NAMALWA (cell line): ENCODE measurements at places on chromosomes 12 and 14.

DNA sequence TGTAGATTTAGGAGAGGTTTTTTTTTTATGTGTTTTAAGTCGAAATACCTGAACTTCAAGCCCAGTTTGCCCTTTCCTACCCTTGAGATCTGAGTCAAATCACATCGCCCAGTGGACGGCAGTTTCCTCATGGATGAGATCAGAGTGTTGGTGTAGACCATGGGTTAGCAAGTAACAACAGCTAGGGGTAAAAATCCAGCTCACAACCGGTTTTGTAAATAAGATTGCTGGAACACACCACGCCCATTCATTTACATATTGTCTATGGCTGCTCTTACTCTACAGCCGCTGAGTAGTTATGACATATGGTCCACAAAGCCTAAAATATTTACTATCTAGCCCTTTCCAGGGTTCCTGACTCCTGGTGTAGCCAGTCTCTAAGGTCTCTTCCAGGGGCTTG, 158.5 kb upstream of the PLEKHG7 start:
- no peak for DNase-seq

DNA sequence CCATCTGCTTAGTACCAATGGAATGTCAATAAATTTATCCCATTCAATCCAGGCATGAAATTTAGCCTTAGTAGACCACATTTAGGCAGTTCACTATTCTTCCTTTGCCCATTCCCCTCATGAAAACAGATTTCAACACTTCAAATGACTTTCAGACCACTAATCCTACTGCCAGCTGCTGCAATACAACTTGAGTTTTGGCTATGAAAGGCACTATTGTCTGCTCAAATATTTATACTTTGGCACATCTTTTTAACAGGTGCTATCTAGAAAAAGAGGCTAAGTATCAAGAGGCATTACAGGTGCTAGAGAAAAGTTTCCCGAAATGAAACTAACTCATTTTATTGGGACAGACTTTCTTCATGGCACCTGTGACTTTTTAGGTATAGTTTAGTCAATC, 499.8 kb downstream of the C12orf50 start:
- DNase-seq, result no peak

GRCh38 chr14:84686550-84686949, 843.4 kb upstream of the FLRT2 start:
- DNase-seq, result no peak

GRCh38 chr14:23916004-23916403, 37.6 kb upstream of the DHRS4 start:
- no peak for DNase-seq

GRCh38 chr12:92719674-92720073, 16.9 kb downstream of the PLEKHG7 start:
- no peak for DNase-seq

DNA sequence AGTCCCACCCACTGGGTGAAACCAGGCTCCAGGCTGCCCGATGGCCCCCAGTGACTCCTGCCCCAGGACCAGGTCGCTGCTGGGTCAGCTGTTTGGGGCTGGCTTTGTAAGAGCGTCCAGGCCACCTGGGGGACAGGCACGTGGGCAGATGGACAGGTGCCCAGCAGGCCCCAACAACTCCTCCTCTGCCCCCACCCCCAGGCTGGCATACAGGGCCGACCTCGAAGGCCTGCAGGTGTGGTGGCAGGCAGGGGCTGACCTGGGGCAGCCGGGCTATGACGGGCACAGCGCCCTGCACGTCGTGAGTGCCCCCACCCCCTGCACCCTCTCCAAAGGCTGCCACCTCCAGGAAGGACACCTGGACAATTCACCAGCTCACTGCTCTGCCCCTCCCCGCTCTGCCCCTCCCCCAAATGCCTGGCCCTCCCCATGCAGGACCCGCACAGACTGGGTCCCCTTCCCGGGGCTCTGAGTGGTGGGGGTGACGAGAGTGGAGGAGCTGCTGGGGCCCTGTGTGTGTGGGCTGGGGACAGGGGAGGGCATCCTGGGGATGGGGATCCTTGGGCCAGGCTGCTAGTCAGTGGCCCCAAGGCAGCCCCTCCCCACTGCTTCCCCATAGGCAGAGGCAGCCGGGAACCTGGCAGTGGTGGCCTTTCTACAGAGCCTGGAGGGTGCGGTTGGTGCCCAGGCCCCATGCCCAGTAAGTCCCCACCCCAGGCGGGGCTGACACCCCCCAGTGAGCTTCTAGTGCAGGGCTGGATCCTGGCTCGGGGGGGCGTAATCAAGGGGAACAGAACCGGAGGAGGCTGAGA, 26.0 kb downstream of the ASPG start:
- DNase-seq, result no peak

GRCh38 chr14:71684323-71684722, 247.9 kb upstream of the RGS6 start:
- DNase-seq, result no peak

DNA sequence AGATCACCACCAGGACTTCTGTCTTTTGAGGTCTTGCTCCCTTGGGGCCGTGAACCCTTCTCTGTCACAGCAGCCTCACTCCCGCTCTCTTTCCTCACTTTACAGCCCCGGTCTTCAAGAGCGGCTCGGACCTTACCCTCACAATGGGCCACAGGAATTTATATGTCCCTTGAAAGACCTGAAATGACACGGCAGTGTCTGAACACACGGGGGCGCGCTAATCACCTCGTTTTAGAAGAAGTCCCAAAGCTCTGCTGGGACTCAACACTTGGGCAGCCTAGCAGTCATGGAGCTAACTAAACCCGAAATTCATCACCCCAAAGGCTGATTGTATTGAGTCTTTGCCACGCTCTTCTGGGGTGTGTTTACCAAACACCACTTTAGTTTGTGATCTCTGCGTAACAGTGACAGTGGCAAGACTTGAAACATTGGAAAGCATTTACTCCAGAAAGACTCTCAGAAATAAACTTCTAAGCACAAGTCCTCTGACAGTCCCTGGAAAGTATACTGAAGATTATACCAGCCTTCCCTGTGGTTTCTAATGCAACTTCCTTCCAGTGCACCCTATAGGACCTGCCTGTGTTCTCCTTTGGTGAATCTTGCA, 29.0 kb downstream of the SERPINA11 start:
- peak; percentile 79 for DNase-seq

GRCh38 chr12:114963846-114964245, 279.9 kb upstream of the TBX3 start:
- no peak for DNase-seq

DNA sequence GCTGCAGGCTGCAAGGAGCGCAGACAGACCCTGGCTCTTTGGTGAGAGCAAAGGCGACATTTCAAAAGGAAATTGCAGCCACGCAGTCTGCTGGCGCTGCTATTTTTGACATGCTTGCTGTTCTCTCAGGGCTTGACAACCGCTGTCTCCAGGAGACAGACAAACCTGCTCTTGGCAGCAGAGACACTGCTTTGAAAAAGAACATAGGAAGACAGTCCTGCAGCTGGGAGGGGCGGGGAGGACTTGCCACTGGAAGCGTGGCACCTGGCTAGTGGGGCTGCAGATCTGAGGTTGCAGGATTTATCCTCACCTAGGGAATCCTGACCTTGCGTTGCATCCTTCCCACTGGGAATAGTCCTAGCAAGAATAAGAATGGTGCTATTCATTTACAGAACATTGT, 91.8 kb upstream of the KCNA1 start:
- peak; percentile 63 for DNase-seq

GRCh38 chr12:25284024-25284423, 33.3 kb upstream of the KRAS start:
- DNase-seq, result no peak

- no peak for DNase-seq
Measured at GRCh38 chr12:94589591-94590001, 60.8 kb downstream of the TMCC3 start.

GRCh38 chr12:51746416-51746815, 102.1 kb downstream of the FIGNL2 start:
- DNase-seq, result no peak

DNA sequence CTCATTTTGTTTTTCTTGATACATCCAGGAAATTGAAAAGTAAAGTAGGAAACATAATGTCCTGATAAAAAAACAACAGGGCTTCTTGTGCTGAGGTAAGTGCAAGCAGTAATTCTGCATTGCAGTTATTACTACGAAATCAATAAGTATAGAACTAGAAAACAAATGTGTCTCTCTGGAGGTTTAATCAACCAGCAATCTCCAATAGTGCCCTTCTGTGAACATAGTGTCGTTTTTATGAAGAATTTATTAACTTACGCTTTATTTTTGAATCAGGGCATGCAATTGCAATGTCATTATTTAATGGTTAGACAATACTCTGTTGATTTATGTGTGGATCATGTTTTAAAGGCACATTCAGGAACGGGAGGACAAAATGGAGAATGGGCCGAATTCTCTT, 494.1 kb upstream of the NOVA1 start:
- DNase-seq, result no peak

DNA sequence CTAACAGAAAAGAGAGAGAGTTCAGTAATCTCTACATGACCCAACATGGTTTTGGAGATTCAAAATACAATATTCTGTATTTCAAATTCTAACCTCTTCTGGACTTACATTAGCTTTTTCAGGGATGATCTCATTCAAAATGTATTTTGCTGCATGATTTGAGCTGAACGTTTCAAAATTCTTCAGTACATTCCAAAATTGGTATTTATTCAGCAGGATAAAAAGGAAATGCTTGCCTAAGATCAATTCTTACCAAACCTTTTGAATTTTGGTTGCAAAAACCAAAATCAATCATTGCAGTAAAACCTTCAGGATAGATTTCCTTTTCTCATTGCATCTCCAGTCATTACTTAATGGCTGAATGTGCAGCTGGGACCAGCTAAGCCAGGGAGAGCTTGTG, 1761.3 kb upstream of the SEL1L start:
- DNase-seq, result no peak

DNA sequence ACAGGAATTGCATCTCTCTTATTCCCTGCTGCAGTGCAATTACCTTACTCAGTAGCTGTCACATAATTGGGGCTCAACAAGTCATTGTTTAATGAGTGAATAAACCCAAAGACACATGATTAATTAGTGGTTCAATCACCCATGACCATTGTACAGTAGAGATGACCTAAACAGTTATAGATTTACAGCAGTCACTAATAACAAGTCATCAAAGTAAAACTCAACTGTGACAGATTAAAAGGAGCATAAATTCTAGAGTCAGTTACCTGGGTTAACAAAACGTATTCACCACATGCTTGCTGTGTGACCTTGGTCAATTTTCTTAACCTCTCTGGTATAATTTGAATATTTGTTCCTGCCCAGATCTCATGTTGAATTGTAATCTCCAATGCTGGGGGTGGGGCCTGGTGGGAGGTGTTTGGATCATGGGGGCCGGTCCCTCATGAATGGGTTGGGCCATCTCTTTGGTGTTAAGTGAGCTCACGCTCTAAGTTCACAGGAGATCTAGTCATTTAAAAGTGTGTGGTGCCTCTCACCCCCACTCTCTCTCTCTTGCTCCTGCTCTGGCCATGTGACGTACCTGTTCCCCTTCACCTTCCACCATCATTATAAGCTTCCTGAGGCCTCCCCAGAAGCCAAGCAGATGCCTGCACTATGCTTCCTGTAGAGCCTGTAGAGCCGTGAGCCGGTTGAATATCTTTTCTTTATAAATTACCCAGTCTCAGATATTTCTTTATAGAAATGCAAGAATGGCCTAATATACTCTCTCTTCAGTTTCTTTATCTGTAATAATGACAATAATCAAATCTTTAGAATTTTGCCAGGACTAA, 141.9 kb upstream of the PLEKHG7 start:
- DNase-seq, result no peak

GRCh38 chr12:43336962-43337555, 214.9 kb downstream of the ADAMTS20 start:
- peak; percentile 39 for DNase-seq

- no peak for DNase-seq
Measured at GRCh38 chr14:36522347-36522971, 2.4 kb upstream of the NKX2-1 start.

- DNase-seq, result no peak
Measured at GRCh38 chr12:132292328-132293319, 36.8 kb downstream of the GALNT9 start.

DNA sequence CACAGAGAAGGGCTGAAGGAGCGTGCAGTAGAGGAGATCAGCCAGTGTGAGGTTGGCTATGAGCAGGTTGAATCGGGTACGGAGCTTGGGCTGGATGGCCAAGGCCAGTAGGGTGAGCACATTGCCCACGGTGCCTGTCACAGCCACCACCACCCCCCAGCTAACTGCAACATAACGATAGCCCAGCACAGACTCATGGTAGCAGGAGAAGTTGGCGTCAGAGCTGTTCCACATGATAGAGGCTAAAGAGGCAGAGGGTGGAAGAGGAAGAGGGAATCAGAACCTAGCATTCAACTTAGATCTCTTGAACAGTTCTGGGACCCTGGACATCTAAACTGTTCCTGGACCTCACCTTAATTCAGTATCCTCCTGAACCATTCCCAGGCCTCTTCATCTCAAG, 668 bp downstream of the GPR84 start:
- DNase-seq, result no peak

GRCh38 chr14:92464716-92465115, 48.9 kb upstream of the RIN3 start:
- no peak for DNase-seq

DNA sequence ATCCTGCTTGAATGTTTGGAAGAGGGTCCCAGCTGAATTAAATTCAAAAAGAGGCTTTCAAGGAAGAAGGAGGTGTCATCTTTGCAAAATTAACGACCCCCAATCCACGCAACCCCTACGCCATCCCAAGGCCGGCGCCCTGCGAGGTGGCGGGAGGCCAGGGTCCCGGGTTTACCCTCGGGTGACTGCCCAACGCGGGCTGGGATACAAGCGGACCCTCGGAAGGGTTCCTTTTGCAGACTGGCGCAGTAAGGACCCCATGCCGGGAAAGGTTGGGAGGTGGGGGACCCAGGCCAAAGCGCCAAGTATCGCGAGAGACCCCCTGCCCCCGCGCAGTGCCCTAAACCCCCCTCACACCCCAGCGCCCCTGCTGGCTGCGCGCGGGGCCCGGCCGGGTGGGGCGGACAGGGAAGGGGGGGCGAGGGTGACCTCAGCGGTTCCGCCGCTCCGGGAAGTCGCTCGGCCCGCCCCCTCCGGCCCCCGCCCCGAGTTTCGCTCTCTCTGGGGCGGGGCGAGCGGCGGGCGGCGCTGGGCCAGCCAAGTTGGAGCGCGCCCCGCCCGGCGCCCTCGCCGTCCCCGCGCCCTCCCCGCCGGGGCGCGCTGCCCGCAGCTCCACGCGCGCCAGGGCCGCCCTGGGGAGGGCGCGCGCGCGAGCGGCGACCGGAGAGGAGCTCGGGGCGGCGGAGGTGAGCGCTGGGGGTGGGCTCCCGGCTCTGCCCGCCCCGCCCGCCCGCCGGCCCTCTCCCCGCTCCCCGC, 708 bp upstream of the ZBTB42 start:
- DNase-seq, result no peak

DNA sequence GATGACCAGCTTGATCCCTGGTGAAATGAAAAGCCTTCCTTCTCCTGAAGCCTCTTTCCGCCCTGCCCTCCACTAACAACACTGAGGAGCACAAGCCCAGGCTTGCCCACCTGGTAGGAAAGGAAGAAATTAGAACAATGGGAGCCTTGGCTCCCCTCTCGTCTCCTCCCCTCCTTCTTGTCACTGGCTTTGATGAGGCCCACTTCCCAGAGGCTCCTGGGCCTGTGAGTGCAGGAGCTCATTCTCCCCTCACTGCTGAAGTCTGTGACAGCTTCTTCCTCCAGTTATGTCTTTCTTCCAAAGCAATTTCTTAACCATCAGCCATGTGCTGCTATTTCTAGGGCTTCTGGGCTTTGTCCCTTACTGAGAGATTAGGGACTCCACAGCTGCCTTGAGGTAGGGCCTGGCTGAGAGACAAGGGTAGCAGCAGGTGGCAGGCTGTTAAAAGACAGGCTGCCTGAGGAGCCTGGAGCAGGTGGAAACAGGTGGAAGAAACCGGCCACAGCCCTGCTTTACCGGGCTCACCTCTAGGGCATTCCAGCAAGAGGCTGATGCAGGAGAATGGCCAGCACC, 53.6 kb upstream of the SRSF5 start:
- no peak for DNase-seq

- DNase-seq, result no peak
Measured at GRCh38 chr14:70721542-70721941, 79.8 kb downstream of the TTC9 start.
